Heart left ventricle (tissue), 16 donors: ENCODE measurements at places on chromosomes 12 and 14.

- DNase-seq, result peak; percentile 86
These were observed 612 bp downstream of the MDM2 start for GRCh38 chr12:68808388-68809189.

GRCh38 chr14:55353686-55354467 lies 57.8 kb downstream of the ATG14 start:
- DNase-seq, result no peak

DNA sequence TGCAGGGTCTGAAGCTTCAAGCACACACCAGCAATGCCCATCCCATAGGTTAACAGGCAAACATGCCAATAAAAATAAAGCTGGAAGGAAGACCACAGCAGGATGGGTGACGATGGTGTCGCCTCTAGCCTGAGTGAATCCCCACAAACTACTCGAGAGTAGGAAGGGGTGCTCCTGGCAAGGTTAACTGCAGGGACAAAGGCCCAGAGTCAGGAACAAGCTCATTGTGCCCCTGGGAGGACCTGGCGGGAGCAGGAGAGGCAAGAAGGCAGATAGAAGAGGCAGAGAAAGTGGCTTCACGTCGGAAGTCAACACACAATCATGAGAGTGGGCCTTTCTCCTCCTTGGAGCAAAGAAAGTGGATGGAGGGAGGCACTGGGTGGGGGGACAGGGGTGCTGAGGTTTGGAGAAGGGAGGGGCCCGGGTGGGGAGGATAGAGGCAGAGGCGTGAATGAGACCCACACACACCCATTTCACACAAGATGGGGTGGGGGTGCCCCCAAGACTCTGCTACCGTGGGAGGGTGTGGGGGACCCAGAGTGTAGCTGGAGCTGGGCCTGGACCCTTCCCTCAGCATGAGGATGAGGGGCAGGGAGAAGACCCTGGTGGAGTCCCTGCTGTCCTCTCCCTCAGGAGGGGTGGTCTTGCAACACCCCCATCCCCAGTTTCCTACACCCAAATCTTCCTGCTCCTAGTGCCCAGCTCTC lies 43.1 kb downstream of the DIO3 start:
- no peak for DNase-seq

DNA sequence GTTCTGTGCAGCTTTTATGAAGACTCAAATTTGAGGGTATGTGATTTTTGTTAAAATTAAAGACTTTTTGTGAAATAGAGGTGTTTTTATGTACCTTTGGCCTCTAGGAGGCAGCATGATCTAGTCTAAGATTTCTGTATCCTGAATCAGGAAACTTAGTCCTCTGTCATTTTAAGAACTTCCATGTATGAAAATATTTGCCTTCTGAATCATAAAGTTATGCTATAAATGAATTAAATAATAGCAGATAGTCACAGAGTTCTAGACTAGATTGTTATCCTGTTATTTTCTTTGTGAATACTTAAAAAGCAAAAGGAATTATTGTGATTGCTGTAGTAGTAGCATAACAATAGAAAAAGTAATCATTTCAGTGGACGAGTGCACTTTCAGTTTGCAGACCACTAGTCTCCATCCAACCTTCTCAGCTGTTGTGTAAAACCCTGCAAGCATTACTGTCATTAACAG lies 56.3 kb downstream of the FGD4 start:
- peak; percentile 28 for DNase-seq

DNA sequence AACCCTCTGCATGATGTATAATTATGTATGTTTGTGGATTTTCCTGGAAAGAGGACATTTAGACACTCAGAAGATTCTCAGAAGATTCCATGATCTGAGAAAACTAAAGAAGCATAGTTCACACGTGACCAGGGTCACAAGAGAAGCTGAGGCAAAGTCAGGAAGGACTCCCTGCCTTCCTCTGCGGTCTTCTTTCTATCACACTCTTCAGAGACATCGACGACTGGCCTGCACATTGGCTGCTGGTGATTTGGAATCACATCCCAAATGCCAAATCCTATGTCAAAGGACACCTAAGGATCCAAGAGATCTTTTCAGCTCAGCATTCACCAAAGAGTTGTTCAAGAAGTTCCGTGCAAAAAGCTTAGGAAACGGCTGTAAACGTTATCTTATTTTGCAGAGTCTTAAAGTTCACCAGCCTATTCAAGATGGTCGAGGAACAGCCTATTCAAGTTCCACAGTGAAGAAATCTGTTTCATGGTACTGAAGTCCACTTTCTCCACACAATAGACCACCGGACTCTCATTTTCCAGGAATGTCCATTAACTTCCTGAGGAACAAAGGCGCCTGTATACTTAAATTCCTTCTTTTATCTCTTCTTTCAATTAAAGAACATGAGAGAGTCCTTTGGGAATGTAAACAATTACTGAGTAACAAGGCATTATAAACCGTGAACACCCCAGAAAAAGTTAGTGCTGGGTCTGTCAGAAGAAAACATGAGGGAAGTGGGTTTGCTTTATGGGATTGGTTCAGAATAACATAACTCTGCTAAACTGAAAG lies 42.1 kb downstream of the IGF1 start:
- DNase-seq, result no peak

GRCh38 chr14:29360656-29361055 lies 567.0 kb downstream of the PRKD1 start:
- DNase-seq, result no peak

- DNase-seq, result no peak
These were observed 170.2 kb downstream of the BCAT1 start for GRCh38 chr12:24778486-24779304.

DNA sequence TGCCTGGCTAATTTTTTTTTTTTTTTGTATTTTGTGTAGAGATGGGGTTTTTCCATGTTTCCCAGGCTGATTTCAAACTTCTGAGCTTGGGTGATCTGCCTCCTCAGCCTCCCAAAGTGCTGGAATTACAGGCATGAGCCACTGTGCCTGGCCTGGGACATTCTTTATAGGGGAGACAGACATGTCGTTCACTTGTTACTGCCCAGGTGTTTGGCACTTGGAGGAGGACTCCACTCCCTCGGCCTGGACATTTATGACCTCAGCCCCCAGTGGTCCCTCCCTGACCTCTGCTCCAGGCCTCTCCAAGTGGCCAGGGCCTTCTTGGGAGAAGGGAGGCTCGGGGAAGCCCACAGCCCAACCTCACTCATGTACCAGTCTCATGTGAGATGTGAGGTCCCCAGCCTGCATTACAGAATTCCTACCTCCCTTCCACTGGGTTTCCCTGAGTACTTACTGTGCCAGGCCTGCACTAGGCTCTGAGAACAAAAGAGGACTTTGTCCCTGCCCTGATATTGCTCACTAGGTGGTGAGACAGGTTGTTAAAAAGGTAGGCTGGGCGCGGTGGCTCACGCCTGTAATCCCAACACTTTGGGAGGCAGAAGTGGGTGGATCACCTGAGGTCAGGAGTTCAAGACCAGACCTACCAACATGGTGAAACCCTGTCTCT lies 9.7 kb upstream of the POP5 start:
- no peak for DNase-seq

DNA sequence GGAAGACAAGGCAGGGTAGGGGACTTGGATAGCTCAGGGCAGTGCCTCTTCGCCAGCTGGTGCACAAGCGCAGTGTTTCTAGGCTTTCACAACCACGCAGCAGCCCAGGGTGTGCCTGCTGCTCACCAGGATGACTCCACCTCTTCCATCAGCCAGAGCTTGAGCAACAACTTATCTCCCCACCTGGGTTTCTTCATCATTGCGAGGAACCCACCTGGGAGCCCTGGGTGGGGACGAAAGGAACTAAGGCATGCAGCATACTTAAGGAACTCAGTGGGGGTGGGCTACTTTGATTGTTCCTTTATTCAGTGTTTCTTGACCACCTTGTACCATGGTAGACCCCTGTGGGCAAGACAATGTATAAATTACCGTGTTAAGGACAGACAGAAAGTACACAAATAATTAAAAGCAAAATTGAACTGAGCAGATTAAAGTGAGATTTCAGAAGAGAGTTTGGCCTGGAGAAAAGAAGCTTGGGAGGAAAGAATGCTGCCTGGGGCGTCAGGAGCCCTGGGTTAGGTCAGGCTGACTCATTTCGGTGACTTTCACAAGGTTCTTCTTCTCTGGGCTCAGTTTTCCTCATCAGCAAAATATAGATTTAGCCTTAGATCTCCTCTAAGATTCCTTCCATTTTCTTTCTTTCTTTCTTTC lies 22.9 kb downstream of the KRT18 start:
- DNase-seq, result no peak

DNA sequence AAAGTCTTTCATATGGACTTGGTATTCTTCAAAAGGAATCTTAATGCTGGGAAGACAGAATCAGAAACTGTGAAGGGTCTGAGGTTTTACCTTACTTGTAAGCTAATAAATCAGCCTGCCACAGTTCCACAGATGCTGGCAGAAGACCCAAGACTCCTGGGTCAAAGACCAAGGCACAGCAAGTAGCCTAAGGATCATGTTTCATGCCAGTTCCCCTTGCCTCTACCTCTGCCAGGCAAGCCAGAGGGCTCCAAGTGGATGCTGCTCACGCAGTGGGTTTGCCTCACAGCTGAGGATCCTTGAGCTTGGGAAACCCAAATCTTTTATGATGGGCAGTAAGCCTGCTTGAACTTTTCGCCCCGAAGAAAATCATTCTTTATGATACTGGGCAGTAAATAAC lies 15.2 kb upstream of the RXYLT1 start:
- no peak for DNase-seq

DNA sequence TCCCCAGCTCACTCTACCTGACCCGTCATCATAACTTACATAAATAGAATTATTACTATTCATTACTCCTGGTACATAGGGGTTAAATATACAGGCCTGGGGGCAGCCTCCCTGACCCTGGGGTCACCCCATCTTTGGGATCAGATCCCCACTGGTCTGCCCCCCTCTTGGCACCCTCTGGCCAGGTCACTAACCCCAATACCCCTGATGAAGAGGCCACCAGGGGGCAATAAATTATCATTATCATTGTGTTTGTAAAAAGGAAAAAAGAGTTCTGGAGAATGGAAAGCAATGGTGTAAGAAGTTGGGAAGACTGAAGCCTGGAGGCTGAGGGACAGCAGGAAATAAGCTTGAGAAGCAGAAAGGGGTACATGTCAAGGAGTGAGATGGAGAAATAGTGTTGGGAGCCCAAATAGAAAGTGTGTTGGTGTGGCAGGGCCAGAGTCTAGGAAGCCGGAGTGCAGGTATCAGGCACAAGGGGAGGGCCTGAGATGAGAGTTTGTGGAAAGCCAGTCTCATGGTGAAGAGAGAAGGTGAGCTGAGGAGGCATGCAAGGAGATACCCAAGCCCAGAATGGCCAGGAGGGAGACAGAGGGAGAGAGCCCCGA lies 6.1 kb upstream of the AAAS start:
- DNase-seq, result no peak

- no peak for DNase-seq
These were observed 170.6 kb downstream of the OTOGL start for GRCh38 chr12:80269803-80270552.

GRCh38 chr12:40336573-40337199 lies 111.9 kb downstream of the LRRK2 start:
- DNase-seq, result no peak

DNA sequence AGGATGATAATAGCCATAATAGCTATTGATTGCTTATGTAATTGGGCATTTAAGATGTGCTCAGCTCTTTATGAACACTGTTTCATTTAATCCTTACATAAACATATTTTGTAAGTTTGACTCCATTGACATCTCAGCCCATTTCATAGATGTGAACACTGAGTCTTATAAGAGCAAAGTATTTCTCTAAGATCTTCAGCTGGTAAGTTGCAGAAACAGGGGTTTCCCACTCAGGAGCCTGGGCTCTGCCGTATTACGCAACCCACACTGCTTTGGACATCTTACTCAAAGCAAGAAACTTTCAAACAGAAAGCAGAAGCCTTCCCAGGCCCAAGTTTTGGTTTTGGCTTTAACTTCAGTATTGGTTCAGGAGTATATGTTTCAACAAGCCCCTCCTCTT lies 705.1 kb downstream of the MED13L start:
- no peak for DNase-seq

- DNase-seq, result peak; percentile 64
These were observed 15.5 kb downstream of the TPCN1 start for GRCh38 chr12:113236539-113237399.

- DNase-seq, result no peak
These were observed 214.2 kb upstream of the TMEM132C start for GRCh38 chr12:128052777-128053176.

GRCh38 chr12:68163560-68164081 lies 4.1 kb upstream of the IFNG start:
- no peak for DNase-seq

DNA sequence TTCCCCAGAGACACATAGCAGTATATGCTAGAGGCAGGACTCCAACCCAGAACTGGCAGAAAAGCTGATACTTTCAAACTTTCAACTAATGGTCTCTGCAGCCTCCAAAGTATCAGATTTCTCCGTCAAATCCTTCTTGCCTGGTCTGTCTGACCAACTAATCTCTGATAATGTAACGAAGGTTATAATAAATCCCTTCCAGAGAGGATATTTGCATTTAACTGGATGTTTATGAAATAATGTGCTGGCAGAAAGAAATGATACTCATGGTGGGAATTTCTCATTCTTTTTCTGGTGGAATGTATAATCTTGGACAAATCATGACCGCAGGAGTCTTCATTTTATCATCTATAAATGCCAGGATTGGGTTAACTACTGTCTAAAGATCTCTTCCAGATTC lies 860.3 kb downstream of the DIO2 start:
- no peak for DNase-seq

DNA sequence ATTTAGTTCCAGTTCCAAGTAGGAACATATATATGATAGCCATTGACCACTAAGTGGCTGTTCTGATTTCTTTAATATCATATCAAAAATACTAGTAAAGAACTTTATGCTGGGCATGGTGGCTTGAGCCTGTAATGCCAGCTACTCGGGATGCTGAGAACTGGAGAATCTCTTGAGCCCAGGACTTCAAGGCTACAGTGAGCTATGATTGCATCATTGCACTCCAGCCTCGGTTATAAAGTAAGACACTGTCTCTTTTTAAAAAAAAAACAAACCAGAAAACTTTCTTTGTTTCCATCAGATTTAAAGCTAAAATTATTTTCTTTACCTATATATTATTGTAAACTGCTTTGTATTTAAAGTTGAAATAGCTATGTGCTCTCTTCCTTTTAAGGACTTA lies 127.0 kb downstream of the SCAF11 start:
- DNase-seq, result no peak

GRCh38 chr12:6957151-6957701 lies 6.1 kb downstream of the PTPN6 start:
- DNase-seq, result no peak

DNA sequence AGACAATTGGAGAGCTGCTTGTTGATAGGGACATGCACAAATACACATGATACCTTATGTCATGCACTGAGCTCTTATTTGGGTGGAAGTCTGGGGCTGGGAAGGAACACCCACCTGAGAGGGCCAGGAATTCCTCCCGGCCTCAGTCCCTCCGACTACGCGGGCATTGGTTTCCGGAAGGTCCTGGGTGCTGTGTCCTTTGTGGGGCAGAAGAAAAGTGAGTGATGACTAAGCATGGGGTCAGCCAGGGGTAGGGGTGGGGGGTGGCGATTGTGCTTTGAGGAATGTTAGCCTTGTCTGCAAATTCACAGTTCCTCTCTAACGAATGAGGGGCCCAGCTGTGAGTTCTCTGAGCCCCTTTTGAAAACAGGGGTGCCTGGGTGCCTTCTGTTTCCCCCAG lies 798 bp downstream of the CELA1 start:
- DNase-seq, result no peak
